ENCODE measurements at places on chromosomes 2 and 18.

- DNase-seq: no peak
These were observed 76.1 kb downstream of the CABYR start for GRCh38 chr18:24214913-24215312.

- no peak for DNase-seq
These were observed 126.7 kb downstream of the ARHGAP15 start for GRCh38 chr2:143255899-143256298.

GRCh38 chr18:830315-830901, 18.4 kb upstream of the YES1 start:
- DNase-seq: no peak

DNA sequence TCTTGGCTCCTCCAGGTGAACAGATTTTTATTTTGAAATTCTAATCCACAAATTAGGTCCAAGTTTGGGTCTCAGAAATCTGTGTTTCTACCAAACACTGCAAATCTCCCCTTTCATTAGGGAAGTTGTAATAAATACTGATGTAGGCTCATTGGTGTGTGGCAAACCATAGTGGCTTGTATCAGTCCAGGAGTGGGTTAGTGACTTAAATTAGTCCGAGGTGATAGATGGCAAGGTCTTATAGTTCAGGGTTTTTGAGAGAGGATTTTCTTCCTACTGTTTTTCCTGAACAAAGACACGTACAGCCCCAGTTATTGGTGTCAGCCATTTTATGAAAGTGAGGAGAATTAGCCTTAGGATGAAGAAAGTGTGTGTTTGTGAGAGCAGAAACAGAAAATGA, 74.6 kb downstream of the RPRM start:
- DNase-seq: no peak

DNA sequence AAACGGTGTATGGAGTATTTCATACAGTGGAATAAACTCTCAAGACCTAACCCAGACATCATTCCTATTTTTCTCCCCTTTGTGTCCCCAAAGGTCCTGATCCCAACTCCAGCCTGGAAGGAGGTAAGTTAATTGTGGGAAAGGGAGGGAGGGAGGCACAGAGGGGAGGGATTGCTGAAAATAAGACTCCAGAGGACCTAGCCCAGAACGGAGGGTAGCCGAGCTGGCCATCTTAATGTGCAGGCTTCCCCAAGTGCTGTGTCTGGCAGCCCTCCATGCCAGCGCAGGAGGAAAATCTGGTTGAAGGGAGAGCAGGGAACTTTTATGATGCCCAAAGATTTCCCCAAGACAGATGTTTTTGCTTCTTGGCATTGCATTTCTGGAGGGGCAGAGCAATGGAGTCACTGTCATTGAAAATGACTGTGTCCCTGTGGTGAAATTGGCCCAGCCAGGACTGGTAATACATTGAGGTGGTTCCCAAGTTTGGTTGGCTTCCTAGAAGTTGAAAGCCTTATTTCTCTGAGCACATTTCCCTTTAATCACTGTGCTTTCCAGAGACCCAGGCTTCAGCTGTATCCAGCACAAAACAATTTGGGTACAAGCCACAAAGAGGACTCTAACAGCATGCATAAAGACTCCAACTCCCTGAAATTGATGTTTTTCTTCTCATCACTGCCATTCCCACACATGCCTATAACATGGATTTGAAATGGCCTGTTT, 202.7 kb downstream of the AGPS start:
- DNase-seq: no peak

GRCh38 chr2:217206907-217207698, 347.2 kb upstream of the TNP1 start:
- DNase-seq: no peak

DNA sequence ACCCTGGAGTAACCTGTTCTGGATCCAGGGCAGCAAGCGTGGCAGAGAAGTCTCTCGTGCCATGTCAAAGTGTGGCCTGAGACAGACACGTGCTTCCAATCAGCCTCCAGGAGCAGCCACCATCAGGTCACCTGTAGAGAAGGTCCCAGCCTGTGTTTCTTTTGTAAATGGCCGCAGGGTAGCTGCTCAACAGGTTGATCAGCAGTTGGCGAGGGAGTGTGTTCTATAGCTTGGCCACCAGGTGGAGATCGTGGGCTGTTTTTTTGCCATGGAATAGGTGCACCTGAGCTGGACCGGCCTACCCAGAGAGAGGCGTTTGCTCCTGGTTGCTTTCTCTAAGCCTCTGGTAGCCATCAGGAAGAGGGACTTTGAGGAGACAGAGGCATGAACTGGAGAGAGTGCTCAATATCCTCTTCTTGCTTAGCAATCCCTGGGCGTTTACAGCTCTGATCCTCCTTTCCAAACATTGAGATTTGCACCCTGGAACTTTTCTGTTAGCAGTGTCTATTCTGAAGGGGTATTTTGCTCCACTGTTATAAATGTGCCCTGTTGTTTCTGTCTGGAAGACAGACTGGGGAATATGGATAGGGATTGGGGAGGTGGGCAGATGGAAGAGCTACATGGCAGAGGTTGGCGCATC, 34.2 kb upstream of the EN1 start:
- DNase-seq: peak; percentile 68

DNA sequence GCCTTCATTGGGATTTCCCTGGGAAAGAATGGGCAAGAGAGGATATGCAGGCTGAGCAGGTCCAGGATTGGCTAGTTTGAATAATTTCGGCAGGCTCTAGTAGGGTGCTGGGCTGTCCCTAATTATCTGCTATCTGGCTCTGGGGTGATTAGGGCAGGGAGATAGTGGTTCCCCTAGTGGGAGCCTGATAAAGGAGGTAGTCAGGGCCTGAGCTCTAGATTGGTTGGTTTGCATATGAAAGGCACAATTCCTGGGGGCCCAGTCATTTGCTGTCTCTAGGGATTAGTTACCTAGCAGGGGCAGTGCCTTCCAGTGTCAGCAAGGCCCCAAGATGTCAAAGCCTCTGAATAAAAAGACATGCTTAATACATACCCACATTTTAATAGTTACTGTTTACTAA, 690.1 kb upstream of the KLHL29 start:
- DNase-seq: no peak

DNA sequence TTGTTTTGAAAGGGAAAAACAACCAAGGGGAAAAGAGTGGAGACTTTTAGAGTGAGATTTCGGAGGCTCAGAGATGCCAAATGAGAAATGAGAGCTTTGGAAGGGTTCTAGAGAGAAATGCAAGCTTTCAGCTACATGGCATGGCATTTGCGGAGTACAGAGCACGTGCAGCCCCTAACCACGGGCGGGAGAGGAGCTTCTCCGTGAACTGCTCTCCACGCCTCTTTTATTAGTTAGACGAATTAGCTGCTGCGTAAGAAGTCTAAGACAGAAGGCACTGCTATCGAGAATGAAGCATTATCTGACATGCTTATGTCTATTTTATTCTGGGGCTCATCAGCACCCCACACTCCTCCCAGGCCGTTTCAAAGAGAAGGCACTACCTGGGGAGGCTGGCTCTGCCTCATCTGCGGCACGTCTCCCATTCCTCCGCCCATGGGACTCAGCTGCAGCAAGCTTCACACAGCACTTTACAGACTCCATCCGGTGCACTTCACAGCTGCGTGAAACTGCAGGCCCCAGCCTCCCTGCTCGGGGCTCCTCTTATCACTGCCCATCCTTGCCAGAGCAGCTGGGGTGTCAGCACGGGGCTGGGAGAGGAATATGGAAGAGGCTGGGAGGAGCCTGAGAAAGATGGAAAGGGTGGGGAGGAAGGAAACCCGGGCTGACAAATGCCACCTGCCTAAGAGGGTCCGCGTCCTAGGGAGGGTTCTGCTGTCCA, 207.3 kb upstream of the APCDD1 start:
- DNase-seq: no peak

GRCh38 chr2:151953467-151953866, 125.2 kb upstream of the ARL5A start:
- no peak for DNase-seq

DNA sequence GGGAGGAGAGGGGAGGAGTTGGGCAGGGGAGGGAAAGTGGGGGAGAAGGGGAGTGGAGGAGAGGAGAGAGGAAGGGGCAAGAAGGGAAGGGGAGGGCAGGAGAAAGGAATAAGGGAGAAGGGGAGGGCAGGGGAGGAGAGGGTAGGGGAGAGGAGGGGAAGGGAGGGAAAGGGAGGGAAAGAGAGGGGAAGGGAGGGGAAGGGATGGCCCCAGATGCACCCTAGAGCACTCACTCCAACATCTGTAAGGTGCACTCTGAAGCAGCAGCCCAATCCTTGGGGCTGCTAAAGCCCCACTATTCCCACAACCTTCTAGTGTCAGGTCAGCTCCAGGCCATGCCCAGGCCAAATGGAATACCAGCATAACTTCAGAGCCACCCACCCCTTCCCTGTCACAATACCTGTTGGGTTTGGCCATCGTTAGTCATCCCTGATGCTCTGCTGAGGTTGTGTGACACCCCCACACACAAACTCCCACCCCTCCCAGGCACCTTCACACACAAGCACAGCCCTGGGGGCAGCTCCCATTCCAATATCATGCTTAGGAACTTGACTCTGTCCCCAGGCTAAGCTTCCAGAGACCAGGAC, 55.7 kb upstream of the PKDCC start:
- no peak for DNase-seq

DNA sequence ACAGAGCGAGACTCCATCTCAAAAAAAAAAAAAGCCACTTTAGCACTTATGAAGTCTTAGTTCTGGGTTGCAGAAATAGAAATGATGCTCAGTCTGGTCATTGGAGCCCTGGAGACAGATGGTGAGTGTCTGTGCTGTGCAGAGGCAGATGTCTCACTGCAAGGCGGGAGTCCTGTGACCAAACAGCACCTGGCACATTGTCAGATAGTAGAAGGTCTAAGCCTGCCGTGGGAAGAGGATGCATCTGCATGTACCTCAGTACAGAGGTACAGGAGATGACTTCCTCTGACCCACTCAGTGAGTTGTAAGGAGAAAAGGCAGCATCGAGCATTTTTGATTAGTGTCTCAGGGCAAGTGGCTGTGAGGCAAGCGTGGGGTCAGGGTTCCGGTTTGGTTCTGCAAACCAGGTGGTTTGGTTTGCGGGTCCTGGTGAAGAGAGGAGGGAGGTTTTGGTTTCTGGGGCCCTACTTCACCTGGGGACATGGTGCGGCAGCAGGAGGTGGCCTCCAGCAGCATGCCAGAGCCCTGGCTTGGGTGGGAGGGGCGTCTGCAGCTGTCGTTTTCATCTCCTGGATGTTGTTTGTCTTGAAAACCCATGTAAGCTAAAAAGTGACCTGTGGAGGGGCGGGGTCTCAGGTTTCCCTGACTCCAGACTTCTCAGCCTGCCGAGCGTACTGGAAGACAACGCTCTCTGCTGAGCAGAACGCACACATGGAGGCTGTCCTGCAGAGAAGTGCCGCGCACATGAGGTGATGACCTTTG, 3.8 kb downstream of the RBFA start:
- no peak for DNase-seq

- DNase-seq: no peak
These were observed 1485.1 kb upstream of the TMEFF2 start for GRCh38 chr2:193679847-193680246.

GRCh38 chr2:109417701-109418335, 195.9 kb downstream of the SEPTIN10 start:
- no peak for DNase-seq

- DNase-seq: no peak
These were observed 61.4 kb downstream of the TWIST2 start for GRCh38 chr2:238908960-238909951.

GRCh38 chr2:173652767-173653431, 298.2 kb downstream of the CDCA7 start:
- DNase-seq: no peak

DNA sequence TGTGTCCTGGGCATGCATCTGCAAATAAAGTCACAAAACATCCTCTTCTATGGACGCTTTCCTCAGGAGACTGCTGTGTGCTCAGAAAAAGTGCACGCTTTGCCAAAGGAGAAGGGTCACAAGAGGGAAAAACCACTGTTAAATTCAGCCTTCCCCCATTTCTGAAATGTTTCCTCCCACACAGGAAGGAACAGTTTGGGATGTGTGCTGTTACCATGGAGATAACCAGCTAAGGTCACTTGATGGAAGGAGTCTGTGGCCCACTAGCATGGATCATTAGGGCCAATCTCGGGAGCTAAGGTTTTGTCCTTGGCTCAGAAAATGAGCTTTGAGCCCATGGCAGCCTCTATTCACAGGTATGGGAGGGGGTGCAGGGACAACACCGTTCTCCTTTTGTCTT, 5.6 kb downstream of the KCNE4 start:
- DNase-seq: no peak

DNA sequence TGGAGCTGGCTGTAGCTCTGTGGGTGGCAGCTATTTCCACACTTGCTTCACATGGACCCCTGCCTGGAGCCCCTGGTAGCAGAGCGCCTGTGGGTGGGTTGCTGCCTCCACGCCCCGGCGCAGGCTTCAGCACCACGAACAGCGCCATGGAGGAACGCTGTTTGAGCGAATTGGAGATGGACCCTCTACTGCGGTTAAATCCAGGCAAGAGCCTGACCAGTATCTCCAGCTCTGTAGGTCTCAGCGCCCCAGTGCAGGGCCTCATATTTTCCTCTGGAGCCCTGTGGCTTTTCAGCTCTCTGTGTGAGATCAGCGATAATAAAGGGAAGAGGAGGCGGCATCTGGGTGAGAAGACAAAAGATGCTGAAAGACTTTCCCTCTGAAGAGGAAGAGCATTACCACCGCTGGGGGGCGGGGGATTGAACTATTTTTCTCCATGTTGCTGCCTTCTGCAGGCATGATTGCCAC, 12.0 kb downstream of the ONECUT2 start:
- DNase-seq: peak; percentile 57

DNA sequence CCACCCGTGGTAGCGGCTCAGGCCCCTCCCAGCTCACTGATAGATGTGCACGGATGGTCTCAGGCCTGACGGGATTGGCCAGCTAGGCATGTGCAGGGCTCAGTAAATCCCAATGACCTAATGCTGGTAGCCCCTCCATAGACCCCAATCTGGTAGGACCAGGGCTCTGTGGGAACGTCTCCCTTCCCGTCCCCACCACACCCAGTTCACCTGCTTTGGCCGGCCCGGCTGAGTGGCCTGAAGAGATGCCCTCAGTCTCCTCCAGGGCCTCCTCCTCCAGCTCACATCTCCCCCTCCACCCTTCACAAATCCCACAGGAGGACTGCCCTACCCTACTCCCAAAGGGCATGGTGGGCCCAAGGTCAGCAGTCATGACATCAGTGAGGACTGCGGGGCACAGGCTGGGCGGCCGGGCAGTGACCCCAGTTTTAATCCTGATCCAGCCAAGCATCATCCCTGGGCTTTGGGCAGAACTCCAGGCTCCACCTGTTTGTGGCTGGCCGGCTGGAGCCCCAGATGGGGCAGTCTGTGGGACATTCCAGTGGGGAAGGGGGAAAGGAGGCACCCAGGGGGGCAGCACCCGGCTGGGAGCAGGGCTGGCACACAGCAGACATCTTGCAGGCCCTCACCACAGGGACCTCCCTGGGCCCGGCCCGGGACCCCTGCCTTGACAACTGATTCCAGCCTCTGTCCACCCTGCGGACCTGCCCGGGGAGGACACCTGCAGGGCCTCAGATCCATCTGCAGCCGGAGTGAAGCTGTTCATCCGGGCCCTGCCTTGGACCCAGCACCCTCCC, 2.3 kb downstream of the KIF1A start:
- DNase-seq: no peak

All from activated naive CD8-positive, alpha-beta T cell treated with anti-CD3 and anti-CD28 coated beads, Interleukin-2, amount 10 ng/mL, durations not matched to agents 7 days and 5 days (primary cell).